Mesenchymal stem cell (in vitro differentiated cells and primary cell): ENCODE measurements at places on chromosomes 3 and 15.

DNA sequence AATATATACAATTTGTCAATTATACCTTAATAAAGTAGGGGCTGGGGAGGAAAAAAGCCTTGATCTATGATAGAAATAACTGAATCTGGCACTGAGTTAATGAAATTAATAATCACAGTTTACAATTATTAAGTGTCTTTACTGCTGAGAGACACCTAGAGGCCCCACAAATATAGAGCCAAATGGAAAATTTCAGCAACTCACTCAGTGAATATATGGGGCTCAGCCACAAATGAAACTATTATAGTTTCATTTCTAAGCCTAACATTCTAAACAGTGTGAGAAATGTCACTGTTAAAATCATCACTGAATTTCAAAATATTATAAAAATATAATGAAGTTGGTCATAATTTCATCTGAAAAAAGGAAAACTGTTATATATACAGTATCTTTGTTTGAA lies 40.3 kb downstream of the GNB4 start:
- H3K4me1 ChIP-seq = peaks cover 2% of the 10 kb centered on the region
- H3K36me3 ChIP-seq = peaks cover 61% of the 10 kb centered on the region
- no peak for DNase-seq

DNA sequence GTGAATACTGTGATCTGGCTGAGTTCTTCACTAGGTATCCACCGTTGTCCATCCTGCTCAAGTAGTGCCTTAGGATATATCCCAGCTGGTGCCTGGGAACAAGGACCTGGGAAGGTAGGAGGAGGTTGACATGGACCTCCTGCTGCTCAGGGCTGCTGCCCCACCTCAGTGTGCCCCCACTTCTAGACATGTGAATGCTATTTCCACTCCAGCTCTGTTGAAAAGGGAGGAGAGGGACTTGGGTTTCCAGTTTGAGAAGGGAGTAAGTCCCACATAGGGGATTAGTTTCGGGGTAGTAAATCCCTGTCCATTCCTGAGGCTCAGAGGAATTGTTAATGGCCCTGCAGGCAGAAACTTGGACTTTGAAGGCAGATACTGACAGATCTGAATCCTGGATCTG lies 32.9 kb upstream of the ETV5 start:
- no peaks in the 10 kb centered on the region for H3K4me1 ChIP-seq
- H3K4me3 ChIP-seq = no peak overlapping the region
- no peaks in the 10 kb centered on the region for H3K27me3 ChIP-seq
- DNase-seq = no peak
- H3K27ac ChIP-seq = no peak overlapping the region
- H3K36me3 ChIP-seq = no peaks in the 10 kb centered on the region

- no peaks in the 10 kb centered on the region for H3K36me3 ChIP-seq
- no peak for DNase-seq
- H3K4me3 ChIP-seq = no peak overlapping the region
- H3K27me3 ChIP-seq = no peaks in the 10 kb centered on the region
- no peak overlapping the region for H3K27ac ChIP-seq
Observed at GRCh38 chr3:481111-481510, 284.5 kb downstream of the CHL1 start.

DNA sequence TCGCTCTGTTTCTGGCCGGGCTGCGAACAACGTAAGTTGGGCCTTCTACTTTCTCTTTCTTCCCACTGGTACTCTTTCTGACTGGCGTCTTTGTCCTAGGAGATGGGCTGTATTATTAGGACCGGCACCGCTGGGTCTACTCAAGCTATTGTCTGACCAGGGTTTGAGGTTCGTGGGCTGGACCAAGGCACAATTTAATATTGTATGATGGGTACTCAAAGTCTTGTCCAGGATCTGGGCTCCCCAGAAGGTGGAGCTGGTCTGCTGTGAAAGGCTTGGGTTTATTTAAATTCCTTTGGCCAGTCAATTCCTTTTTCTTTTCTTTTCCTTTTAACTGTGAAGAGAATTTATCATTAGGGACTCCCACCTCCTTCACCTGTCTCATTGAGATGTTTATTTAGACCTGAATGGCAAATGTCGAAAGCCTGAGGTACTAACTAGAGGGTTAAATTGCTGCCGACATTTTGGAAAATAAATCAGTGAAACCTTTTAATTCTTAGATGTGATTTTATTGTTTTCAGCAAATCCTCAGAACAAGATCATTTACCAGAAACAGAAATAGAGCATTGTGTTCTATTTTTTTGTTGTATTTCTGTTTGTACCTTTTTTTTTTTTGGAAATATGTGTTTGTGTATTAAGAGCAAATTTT lies 410 bp downstream of the LRRC49 start:
- peak overlapping the region; percentile 89 for H3K4me3 ChIP-seq
- H3K4me1 ChIP-seq = peaks cover 5% of the 10 kb centered on the region
- no peaks in the 10 kb centered on the region for H3K27me3 ChIP-seq
- peak; percentile 75 for DNase-seq
- peak overlapping the region; percentile 49 for H3K27ac ChIP-seq

DNA sequence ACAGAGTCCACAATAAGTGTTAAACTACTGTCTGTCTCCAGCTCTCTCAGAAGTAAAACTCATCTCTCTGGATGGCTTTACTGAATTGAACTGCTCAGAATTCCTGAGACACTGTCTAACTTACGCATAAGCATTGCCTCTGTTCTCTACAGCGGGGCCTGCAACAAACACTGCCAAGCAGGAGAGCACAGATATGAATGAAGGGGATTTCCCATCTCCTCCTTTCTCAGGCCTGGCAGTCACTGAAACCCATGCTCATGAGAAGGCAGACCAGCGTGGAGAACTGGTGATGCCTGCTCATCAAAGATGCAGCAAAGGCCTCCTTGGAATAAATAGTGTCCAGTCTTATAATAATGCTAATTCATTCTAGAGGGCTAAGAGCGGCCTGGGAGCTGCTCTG lies 10.3 kb downstream of the RASGRP1 start:
- no peak overlapping the region for H3K4me3 ChIP-seq
- peak; percentile 6 for DNase-seq
- no peak overlapping the region for H3K27ac ChIP-seq
- peaks cover 10% of the 10 kb centered on the region for H3K4me1 ChIP-seq
- no peaks in the 10 kb centered on the region for H3K36me3 ChIP-seq
- H3K27me3 ChIP-seq = no peaks in the 10 kb centered on the region

GRCh38 chr3:104635872-104636580 lies 730.7 kb upstream of the ALCAM start:
- H3K27me3 ChIP-seq = no peaks in the 10 kb centered on the region
- no peak overlapping the region for H3K4me3 ChIP-seq
- H3K4me1 ChIP-seq = no peaks in the 10 kb centered on the region
- no peak for DNase-seq

GRCh38 chr3:14231145-14231990 lies 52.8 kb downstream of the LSM3 start:
- no peaks in the 10 kb centered on the region for H3K27me3 ChIP-seq
- no peaks in the 10 kb centered on the region for H3K36me3 ChIP-seq
- peaks cover 8% of the 10 kb centered on the region for H3K4me1 ChIP-seq
- no peak overlapping the region for H3K4me3 ChIP-seq
- no peak for DNase-seq

GRCh38 chr3:5221701-5222100 lies 34.2 kb downstream of the EDEM1 start:
- H3K27me3 ChIP-seq = no peaks in the 10 kb centered on the region
- peaks cover 2% of the 10 kb centered on the region for H3K4me1 ChIP-seq
- DNase-seq = peak; percentile 39
- no peak overlapping the region for H3K4me3 ChIP-seq

- H3K4me3 ChIP-seq = no peak overlapping the region
- no peaks in the 10 kb centered on the region for H3K36me3 ChIP-seq
- peak; percentile 77 for DNase-seq
- no peaks in the 10 kb centered on the region for H3K4me1 ChIP-seq
- no peak overlapping the region for H3K27ac ChIP-seq
Observed at GRCh38 chr15:89556413-89557262, 18.6 kb upstream of the TICRR start.

DNA sequence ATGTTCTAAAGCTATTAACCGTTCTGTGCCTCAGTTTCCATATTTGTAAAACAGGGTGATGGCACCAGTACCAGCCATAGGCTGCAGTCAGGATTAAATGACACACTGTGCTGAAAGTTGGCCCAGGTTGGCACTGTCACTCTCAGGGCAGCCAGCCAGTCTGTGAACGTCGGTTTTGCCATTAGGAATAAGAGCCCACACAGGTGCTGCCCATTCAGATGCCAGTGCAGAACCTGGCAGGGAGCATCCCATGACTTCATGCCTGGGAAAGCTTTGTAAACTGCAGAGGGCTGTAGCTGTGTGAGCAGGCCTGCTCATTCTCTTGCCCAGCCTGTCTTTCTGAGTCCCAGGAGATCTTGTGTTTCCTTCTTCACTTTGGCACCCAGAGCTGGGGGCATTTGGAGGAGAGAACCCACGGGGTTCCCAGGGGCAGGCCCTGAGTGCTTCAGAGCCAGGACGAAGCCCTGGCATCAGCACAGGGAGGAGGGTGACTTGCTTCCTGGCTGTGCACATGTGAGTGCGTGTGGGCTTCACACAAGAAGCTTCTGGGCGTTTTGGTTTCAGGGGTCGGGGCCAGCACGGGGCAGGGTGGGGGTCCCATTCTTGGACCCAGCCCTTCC lies 46.9 kb downstream of the ZNF710 start:
- no peak overlapping the region for H3K27ac ChIP-seq
- no peaks in the 10 kb centered on the region for H3K27me3 ChIP-seq
- H3K4me1 ChIP-seq = peaks cover 14% of the 10 kb centered on the region
- no peak for DNase-seq
- H3K36me3 ChIP-seq = peaks cover 7% of the 10 kb centered on the region
- no peak overlapping the region for H3K4me3 ChIP-seq

DNA sequence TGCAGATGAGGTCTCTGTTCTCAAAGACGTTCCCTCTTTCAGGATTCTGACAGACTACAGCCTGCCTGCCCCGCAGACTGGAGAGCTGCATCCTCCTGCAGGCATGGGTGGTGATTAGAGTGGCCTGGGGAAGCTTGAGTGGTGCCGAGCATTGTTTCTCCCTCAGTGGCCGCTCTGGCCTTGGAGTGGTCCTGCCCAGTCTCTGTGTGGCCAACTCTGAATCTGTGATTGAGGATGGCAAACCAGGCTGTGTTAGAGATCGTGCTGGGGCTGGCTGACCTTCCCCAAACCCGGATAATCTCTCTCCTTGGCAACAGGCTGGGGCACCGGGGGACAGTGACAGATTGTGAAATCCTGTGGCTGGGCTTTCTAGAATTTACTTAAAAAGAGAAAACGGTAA lies 11.0 kb upstream of the ADCY5 start:
- no peaks in the 10 kb centered on the region for H3K36me3 ChIP-seq
- H3K4me3 ChIP-seq = no peak overlapping the region
- no peaks in the 10 kb centered on the region for H3K4me1 ChIP-seq
- H3K27me3 ChIP-seq = peaks cover 80% of the 10 kb centered on the region

DNA sequence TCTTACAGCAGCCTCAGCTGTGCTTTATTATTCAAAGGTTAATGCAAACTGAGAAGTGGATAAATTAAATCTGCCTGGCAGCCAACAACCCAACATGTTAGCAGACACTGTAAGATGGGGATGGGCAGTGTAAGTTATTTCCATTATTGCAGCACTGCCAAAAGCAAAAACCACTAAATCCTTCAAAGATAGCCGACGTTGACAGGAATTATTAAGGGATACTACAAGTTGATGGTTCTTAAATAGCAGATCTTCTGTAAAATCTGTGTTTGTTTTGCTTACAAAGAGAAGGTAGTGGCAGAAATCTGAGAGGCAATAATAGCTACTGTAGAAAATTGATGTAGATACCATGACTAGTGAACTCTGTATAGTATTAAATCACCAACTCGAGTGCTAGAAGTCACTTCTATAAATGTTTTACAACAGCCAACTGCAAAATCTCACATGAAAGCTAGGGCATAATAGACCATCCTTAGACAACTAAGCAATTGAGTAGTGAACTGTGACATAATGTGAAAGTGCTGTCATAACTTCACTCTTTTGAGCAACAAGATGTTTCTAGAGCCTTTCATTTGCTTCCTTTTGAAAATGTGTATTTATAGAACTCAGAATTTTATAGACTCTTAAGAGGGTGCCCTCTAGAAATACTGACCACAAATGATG lies 278.6 kb downstream of the UBE2E2 start:
- peaks cover 8% of the 10 kb centered on the region for H3K36me3 ChIP-seq
- peak; percentile 21 for DNase-seq
- H3K4me3 ChIP-seq = no peak overlapping the region
- no peak overlapping the region for H3K27ac ChIP-seq

DNA sequence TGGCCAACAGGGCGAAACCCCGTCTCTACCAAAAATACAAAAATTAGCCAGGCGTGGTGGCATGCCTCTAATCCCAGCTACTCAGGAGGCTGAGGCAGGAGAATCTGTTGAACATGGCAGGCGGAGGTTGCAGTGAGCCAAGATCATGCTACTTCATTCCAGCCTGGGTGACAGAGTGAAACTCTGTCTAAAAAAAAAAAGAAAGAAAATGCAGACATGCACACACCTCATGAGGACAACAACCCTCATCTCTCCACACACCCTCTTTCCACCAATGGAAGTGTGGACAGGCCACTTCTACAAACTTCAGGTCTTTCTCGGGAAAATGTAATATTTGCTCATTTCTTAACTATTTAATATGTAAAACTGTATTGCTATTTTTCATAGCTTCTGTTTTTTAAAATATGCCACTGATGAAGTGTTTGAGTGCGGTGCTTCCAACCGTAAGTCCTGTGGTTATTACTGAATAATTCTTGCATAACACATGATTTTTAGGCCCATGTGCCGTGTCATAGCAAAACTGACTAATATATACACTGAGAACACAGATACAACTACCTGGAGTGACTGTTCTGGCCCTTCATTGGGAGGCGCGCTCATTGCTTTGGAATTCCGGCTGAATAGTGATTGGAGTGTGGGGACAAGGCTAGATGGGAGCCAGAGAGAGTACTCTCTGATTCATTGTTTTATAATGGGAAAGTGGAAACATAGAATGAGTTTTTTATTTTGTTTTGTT lies 23.1 kb downstream of the LRRC31 start:
- H3K4me3 ChIP-seq = no peak overlapping the region
- DNase-seq = peak; percentile 14
- peaks cover 7% of the 10 kb centered on the region for H3K4me1 ChIP-seq
- no peaks in the 10 kb centered on the region for H3K27me3 ChIP-seq
- H3K36me3 ChIP-seq = no peaks in the 10 kb centered on the region

GRCh38 chr3:111695636-111696117 lies 100.5 kb upstream of the ZBED2 start:
- peak; percentile 88 for DNase-seq
- peaks cover 4% of the 10 kb centered on the region for H3K4me1 ChIP-seq
- H3K27ac ChIP-seq = peak overlapping the region; percentile 69

DNA sequence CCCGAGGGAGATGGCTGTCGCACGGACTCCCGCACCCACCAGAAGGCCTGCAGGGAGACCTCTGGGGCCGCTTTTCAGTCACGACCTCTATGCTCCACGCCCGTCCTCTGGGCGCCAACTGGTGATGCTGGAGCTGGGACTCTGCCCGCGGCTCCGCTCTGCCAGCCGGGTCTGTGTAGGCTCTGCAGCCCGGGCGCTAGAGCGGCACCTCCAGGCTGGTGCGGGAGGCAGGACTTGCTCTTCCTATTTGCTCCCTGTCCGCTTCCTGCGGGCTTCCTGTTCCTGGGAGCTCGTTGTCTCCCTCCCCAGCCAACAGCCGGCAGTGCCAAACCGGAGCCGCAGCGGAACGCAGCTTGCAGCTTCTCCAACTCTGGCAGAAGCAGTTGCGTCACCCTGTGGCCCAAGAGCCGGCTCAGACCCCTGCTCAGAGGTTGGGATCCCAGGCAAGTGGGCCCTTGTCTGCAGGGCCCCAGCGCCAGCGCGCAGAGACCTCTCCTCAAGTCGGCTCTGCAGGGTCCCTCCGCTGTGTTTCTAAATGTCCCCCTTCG lies 285.9 kb downstream of the XXYLT1 start:
- peaks cover 4% of the 10 kb centered on the region for H3K27me3 ChIP-seq
- no peak overlapping the region for H3K27ac ChIP-seq
- H3K4me3 ChIP-seq = peak overlapping the region; percentile 64
- H3K36me3 ChIP-seq = no peaks in the 10 kb centered on the region
- DNase-seq = peak; percentile 73
